ENCODE measurements at places on chromosomes 2 and 18.

- DNase-seq = no peak
Measured at GRCh38 chr2:137254052-137254451, 488.7 kb downstream of the THSD7B start.

GRCh38 chr2:200408428-200409316 lies 101.2 kb downstream of the KCTD18 start:
- peak; percentile 56 for DNase-seq

DNA sequence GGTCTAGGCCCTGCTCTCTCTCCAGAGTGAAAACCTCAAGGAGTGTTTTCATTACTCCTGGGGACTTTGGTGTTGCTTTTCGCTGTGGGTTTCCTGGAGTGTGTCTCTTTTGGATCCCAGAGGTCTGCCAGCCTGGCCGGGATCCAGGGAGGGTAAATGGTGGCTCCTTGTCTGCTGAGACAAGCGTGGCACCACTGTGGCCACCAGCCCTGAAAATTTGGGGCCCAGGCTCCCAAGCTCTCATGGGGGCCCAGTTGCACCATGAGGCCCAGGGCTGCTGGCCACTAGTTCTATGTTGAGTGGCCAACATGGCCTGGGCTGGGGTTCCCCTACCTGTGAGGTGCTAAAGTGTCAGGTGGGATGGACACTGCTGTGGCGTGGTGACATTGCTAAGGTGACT lies 144.8 kb downstream of the CTIF start:
- no peak for DNase-seq

GRCh38 chr18:7696780-7697179 lies 129.7 kb downstream of the PTPRM start:
- DNase-seq = no peak

- DNase-seq = no peak
Measured at GRCh38 chr18:8744656-8745055, 39.3 kb downstream of the MTCL1 start.

GRCh38 chr2:238389988-238390589 lies 36.6 kb upstream of the ASB1 start:
- no peak for DNase-seq

GRCh38 chr2:127659408-127660290 lies 13.7 kb downstream of the GPR17 start:
- peak; percentile 20 for DNase-seq

GRCh38 chr2:137964066-137964858 lies at the start of gene HNMT:
HNMT (plus strand) TSS chr2:137964473; CDS start chr2:137964492, 19 bp downstream.
- peak; percentile 81 for DNase-seq

DNA sequence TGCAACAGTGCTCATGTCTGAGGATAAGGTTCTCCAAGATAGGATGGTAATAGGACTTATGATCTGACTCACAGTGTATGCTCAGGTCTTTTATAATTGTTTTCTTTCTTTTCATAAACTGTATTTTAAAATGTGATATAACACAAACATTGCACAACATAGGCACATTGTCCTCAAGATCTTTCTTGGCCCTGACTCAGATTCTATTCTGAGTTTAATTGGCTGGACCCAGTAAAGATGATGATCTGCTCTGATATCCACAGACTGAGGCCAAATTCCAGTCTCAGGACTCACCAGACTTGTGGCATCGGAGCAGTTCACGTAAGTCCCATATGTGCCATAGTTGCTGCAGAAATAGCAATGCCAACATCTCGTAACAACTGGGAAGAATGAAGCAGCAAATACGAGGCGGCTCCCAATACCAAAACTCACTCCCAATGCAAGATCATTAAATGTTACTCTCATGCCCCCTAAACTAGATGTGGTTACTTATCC lies 448.9 kb upstream of the SLC14A2 start:
- DNase-seq = no peak

DNA sequence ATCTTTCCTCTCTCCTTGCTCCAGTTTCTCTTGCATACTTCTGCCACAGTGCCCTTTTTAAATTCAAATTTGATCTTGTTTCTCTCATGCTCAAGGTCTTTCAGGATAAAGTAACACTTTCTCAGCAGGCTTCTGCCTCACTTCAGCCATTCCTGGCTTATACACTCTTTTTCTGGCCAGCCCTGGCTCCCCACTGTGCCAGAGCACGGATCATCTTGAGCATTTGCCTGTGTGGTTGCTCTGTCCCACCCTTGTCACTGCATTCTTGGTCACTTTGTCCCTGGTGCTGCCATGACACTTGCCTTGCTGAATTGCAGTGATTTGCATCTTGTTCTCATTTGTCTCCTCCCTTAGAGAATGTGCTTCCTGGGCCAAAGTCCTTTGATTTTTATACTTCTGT lies 634.3 kb downstream of the TMEM182 start:
- peak; percentile 11 for DNase-seq

DNA sequence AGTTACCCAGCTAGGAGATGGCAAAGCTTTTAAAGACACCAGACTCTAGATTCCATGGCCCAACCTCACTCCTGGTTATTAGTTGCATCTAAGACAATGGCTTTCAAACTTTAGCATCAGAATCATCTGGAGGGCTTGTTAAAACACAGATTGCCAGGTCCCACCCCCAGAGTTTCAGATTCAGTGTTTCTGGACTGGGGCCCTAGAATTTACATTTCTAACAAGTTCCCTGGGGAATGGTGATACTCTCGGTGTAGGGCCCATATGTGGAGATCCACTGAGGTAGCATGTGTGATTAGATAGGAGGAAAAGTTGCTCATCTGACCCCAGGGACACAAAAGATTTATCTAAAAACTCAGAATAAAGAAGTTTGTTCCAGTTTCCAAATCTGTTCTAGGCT lies 14.5 kb upstream of the TTR start:
- no peak for DNase-seq

DNA sequence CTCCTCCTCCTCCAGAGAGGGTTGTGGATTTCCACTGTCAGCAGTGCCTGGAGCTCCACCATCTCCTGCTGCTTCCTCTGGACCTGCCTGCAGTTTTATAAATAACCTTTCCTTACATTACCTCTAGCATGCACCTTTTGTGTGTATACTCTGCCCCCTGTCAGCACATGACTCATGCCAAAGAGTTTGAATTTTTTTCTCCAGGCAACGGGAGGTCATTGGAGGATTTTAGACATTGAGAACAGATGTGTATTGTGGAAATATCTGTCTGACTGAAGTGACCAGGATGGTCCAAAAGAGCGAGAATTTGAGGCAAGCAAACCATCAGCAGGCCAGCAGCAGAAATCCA lies 31.7 kb downstream of the IL37 start:
- no peak for DNase-seq

GRCh38 chr18:67260841-67261240 lies 255.7 kb downstream of the DSEL start:
- DNase-seq = no peak

DNA sequence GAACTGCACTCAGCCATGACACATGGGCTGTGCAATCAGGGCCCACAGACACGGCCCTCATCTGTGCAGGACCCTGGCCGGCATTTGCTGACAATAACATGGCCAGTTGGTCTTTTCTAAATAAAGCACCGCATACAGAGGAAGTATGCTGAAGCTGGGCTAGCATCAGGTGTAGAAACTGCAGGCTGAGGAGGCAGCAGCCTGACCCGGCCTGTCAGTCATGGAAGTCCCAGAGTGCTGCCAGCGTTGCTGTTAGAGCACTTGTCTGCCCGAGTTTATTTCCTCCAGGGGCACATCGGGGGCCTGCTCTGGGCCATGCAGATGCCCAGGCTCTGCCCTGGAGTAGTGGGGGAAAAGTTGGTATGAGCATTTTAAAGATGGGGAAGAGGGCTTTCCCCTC lies 4.1 kb upstream of the PTPN18 start:
- no peak for DNase-seq

DNA sequence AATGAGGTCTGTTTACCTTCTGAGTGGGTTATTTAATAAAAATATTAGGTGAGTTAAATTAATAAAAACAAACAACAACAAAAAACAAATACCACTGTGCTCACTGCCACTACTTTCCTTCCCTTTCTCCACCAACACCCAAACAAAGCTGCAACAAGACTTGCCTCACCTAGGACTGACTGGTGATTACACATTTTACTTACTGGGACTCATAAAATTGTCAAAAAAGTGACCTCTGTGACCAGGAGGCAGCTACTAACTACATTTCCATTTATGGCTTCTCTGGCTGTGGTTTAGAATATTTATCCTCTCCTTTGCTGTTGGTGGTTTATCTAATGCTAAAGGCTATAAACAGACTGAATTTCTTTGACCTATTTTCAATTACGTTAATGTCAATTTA lies 39.8 kb downstream of the EFEMP1 start:
- DNase-seq = no peak

GRCh38 chr2:175709248-175709647 lies 292.8 kb downstream of the LNPK start:
- no peak for DNase-seq

DNA sequence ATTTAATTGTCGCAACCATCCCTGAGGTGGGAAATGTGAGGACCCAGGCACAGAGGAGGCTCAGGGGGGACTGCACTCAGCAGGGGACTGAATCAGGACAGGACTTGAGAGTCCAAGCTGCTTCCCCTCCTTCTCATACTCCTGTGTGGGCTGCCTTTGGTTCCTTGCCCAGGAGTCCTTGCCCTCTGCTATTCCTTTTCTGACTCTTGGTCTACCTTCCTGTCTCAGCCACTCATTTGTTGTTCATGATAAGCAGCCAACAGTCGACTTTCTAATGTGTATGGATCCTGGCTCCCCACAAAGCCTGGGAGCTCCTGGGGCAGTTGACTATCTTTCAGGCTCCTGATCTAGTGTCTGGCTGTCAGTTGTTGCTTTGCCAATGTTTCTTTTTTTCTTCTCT lies 28.3 kb downstream of the GATA6 start:
- no peak for DNase-seq

DNA sequence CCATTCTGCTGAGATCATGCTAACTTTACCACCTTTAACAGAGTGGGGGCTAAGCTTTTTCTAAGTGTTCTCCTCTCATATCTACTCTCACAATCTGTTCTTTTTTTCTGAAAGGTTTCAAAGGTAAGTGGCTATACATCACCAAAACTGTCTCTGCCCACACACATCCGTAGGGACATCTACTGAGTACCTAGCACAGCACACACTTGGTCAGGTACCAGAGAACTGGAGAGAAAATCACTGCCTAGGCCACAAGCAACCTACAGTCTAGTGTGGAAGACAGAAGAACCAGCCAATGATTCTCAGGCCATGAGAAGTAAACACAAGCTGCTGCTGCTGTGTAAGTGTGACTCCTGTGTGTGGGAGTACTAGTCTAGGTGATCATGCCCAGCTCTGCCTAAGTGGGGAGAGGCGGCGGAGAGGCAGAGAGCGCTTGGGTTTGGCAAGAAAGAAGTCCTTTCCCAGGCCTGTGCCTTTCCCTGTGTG lies 176.1 kb upstream of the ZFP36L2 start:
- DNase-seq = no peak

DNA sequence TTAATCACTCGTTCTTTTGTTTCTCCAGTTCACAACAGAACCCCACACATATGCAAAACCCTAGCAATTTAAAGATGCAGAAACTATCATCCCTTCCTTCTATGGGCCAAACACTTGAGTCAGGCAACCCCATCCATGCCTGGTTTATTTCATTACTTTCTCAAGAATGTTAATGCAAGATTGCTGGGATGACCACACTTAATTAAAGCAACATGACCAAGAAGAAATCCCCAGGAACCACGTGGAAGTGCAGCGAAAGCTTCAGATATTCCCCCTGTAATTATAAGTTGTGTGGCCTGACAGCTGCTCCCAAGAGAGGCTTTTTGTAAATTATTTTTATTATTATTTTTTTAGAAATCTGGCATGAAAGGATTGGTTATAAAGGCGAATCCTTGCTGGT lies 246.2 kb upstream of the ID2 start:
- DNase-seq = no peak

- DNase-seq = no peak
Measured at GRCh38 chr18:59908799-59909198, 9.0 kb downstream of the PMAIP1 start.

- DNase-seq = no peak
Measured at GRCh38 chr2:229109195-229109594, 161.9 kb downstream of the PID1 start.

- no peak for DNase-seq
Measured at GRCh38 chr2:219496247-219496824, 2.4 kb upstream of the GMPPA start.

GRCh38 chr2:136077107-136077506 lies 40.8 kb downstream of the CXCR4 start:
- DNase-seq = no peak

GRCh38 chr2:6824962-6825361 lies 40.7 kb downstream of the CMPK2 start:
- DNase-seq = peak; percentile 10

GRCh38 chr2:39705638-39706037 lies 39.9 kb downstream of the TMEM178A start:
- DNase-seq = no peak

DNA sequence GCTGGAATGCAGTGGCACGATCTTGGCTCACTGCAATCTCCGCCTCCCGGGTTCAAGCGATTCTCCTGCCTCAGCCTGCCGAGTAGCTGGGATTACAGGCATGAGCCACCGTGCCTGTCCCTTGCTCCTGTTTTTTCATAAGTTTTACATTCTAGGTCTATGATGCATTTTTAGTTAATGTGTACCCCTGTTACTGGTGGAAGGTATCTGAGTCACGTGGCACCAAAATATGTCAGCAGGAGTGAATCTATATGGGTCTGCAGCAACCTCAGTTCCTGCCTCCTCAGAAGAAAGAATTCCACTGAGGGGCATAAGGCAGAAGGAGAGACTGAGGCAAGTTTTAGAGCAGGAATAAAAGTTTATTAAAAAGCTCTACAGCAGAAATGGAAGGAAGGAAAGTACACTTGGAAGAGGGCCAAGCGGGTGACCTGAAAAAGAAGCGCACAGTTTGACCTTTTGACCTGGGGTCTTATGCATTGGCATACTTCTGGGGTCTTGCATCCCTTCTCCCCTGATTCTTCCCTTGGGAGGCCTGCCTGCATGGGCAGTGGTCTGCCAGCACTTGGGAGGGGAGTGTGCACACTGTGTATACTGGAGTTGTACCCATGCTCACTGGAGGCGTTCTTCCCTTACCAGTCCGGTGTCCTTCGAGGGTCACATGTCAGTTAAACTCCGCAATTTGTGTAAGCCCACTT lies 1.1 kb upstream of the MFSD2B start:
- no peak for DNase-seq

Measured in OCI-M1 (cell line).